ENCODE measurements at places on chromosomes 2 and 18.

DNA sequence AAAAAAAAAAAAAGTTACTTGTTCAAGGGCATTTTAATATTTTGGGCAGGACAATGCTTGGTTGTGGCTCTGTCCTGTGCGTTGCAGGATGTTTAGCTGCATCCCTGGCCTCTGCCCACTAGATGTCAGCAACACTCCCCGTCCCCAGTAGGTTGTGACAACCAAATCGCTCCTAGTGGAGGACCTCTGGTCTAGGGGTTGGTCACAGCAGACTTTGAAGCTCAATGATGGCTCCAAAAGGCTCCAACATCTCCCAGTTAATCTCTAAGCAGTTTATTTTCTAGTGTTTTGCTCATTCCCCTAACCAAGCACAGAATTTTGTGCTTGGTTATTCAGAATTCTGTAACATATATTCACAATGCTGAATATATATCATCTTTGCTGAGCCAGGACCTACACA lies 67.0 kb downstream of the CHRNA1 start:
- peak; percentile 57 for DNase-seq

GRCh38 chr2:10452312-10452711 lies 4.2 kb upstream of the ODC1 start:
- DNase-seq = peak; percentile 93

GRCh38 chr2:241991299-241991698 lies 121.8 kb downstream of the RTP5 start:
- DNase-seq = no peak

GRCh38 chr18:74942319-74942910 lies 266.5 kb downstream of the PTGR3 start:
- DNase-seq = no peak

- no peak for DNase-seq
Observed at GRCh38 chr18:9901377-9901776, 12.4 kb upstream of the VAPA start.

DNA sequence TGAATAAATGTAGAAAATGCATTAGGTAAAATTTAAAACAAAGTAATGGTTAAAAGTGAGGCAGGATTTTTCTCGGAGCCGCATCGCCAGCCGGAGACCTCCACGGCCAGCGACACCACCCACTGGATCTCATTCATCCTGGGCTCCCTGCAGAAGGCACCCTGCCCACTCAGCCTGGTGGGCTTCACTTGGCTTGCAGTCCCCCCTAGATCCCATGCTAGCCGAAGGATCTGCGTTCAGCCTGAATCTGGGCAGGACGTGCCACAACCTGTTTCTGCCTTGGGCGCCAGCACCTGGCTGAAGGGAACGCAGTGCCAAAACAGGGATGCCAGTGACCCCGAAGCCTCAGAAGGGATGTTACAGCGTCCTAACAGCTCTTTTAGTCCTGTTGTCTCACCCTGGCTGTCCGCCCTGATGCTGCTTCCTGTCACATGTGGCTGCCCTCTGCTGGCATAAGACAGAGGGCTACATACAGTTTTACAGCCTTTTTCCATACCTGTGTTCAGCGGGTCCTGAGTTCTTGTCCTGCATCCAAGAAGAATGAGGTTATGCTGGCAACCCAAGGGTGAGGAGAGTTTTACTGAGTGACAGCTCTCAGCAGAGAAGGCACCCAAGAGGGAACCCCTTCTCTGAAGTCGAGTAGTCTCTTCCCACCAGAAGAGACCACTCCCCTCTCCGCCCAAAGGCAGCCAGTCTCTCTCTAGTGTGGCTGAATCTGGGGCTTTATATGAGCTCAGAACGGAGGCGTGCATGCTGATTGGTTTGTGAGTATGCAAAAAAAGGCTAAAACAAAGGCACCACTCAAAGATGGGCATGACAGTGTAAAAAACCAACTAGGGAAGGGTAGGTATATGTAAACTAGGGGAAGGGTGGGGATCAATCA lies 173.1 kb upstream of the GYPC start:
- DNase-seq = no peak

DNA sequence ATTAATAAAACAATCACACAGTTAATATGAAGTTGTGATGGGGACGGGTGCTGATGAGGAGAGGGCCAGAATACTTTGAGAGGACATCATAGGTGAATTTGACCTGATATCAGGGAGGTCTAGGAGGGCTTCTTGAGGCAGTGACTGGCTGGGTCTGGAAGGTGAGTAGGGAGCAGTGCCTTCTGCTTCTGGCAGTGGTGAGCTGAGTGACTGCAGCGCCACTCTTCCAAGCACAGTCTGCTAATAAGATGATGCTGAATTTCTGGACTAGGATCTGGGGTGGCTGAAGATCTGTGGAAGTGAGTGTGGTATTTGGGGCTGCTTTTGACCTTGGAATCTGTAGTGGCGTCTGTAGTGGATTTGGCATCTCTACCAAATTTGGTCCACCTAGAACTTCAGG lies 5.5 kb downstream of the DGKD start:
- DNase-seq = no peak

DNA sequence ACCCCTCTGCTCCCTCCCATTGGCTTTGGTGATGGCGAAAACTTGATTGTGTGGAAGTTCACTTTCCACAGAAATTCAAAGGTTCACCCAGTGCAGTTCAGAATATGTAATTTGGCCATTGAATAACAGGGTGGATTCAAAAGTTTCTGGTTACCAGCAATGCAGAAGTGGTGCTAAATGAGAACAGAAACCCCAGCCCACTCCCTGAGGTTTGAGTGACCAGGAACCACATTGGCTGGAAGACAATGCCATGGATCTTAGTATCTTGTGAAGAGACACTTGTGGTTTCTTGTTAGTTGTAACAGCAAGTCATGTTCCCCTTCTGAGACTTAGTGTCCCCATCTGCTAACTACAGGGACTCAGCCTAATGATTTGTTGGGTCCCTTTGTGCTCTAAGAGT lies 49.8 kb downstream of the QPCT start:
- no peak for DNase-seq

- DNase-seq = no peak
Observed at GRCh38 chr2:240182001-240182400, 41.5 kb upstream of the OTOS start.

DNA sequence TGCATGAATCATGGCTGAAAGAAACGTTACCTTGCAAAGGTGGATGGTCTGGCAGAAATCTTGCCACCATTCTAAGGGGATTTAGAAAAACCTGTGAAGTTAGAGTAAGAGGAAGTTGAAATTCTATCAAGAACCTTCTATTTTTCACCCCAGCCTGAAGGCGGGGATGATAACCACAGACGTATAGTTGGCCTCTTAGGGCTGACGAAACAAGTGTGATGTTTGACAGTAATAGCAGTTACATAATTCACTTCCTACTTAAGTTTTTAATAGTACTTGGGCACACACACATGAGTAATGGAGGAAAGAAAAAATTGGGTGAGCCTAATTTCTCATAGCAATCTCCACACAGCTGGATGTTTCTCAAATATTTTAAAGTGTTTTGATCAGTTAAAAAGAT lies 336.6 kb upstream of the SALL3 start:
- no peak for DNase-seq

DNA sequence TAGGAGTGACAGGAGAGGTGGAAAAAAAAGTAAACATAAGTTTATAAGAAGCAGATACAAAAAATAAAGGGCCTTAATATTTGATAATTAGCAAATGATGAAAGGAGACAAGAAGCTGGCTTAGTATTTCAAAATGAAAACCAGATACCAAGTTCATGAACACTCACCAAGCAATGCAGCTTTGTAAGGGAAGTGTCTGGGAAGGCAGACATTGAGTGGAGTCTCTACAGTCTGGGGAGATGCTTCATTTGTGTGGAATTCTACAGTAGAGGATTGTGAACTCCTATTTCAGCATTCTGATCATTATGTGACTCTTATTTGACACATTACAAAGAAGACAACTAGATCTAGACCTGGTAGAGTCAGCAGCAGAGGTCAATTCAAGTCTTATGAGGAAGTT lies 1072.7 kb downstream of the DSC3 start:
- no peak for DNase-seq

GRCh38 chr2:209578394-209579001 lies 154.7 kb downstream of the MAP2 start:
- no peak for DNase-seq

DNA sequence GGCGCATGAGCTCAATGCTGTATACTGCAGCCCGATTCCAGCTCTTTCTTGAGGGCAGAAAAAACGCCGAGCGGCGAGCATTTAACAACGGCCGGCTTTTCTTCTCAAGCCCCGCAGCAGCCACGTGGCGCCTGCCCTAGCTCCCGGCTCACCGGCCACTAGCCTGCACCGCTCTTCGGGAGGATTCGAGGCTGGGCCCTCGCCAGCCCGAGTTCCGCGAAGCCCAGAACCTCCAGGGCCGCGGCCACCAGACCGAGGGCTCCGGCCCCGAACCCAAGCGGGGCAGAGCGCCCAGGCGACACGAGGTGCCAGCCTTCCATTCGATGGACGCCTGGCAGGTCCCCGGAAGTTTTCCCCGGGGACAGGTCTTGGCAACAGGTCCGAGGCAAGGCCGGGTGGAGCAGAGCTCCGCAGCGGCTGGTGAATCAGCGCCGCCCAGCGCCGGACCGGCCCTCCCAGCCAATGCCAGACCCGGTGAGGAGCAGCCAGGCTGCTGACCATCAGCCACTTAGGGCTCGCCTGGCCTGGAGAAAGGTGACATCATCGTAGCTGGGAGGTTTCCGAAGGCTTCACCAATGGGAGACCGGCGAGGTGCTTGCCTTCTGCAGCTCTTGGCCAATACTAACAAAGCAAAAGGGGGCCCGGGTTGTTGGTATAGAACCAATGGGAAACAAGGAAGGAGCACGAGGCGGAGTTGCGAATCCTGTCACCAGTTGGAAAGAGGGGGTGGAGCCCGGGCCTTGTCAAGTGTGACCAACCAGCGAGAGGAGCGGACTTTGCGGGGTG lies 552 bp upstream of the MXD1 start:
- DNase-seq = peak; percentile 91

DNA sequence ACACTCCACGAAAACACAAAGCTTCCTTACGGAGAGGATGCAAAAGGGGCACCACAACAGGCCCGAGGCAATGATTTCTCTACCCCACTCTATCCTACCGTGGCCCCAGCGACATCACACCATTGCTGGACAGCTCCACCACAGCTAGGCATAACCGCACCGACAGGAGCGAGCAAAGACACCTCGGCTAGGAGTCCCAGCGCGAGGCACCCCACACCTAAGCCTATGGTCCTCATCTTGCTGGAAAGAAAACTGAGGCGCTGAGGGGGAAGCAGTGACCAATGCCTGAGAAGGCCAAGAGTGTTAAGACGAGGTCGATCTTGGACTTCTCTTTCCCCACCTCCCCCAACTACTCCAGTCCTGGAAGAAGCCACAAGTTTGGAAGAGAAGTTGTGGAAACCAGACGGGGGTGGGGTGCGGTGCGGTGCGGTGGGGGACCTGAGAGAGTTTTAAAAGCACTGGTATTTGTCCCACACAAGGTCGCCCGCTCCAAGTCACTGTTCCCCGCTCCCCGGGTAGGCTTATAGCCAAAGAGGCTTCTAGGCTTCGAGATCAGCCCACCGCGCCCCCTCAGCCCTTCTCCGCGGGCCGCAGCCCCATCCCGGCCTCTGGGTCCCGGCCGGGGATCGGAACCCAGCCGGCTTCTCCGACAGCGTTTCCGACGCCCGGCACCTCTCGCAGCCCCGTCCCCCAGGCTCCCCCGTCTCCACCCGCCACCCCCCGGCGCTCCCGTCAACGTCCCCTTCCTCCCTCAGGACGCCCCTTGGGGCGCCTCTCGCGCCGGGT lies 766 bp downstream of the PDE6D start:
- no peak for DNase-seq

- DNase-seq = no peak
Observed at GRCh38 chr18:27713037-27713737, 463.7 kb downstream of the CDH2 start.

GRCh38 chr2:16656784-16657391 lies 8.7 kb downstream of the CYRIA start:
- DNase-seq = no peak

DNA sequence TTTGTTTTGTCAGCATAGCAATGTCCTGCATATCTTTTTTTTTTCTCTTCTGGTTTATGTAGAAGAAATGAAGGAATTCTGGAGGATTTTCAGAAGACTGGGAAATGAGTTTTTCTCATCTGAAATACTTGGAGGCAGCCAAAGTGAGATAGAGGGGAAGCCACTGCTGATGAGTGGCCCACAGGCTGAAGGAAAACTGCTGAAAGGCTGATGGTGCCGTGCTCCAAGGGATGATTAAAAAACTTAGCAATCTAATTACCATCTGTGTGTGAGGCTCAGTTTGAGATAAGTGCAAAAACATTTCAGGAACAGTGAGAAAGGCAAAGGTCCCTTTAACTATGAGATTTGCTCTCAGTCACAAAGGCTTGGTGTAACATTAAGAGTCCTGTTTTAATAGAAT lies 98.5 kb downstream of the EVA1A start:
- no peak for DNase-seq

DNA sequence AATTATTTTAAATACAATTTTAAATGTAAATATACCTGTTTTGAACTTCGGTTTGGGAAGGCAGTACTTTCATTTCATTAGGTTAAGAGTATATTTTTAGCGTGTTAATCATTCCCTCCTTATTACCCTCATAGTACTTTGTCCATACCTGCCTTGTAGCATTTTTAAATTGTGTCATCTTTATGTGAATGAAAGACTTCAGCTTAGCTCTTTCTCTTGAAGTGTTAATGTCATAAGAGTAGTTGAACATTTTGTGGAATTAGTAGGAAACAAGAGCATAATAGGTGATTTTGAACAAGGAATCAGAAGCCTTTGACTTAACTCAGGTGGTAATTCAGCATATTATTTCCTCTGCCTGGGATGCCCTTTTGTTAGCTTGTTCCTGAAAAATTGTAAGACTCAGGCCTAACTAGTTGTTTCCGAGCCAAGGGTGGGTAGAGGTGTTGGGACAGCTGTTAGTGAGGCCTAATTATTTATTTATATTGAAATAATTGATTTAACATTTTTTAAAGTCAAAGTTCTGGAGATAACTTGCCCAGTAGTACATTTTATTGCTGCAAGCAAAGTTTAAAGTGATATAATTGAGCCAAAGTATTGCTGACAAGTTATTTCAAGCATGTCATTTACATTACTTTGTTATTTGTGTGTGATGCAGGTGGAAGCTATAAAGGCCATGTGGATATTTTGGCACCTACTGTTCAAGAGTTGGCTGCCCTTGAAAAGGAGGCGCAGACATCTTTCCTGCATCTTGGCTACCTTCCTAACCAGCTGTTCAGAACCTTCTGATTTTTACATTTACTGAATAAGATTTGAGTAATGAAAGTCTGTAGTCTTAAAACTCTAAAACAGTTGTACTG lies 38.7 kb downstream of the DDX1 start:
- no peak for DNase-seq

- DNase-seq = no peak
Observed at GRCh38 chr2:143745060-143745459, 615.8 kb downstream of the ARHGAP15 start.

GRCh38 chr2:226755631-226756030 lies 44.0 kb downstream of the IRS1 start:
- no peak for DNase-seq

GRCh38 chr2:189580241-189580651 lies 340 bp downstream of the SLC40A1 start:
- DNase-seq = no peak

- no peak for DNase-seq
Observed at GRCh38 chr2:222998459-222998858, 53.5 kb upstream of the KCNE4 start.

Data from H54 (cell line).